ENCODE measurements at places on chromosomes 5 and 9.
A peak's percentile ranks its signal among the peaks of the same experiment; 100 is the strongest.

GRCh38 chr9:89706731-89707191, 101.9 kb downstream of the GADD45G start:
- no peak for DNase-seq

GRCh38 chr5:76084496-76085242, 1.5 kb downstream of the SV2C start:
- no peak for DNase-seq

DNA sequence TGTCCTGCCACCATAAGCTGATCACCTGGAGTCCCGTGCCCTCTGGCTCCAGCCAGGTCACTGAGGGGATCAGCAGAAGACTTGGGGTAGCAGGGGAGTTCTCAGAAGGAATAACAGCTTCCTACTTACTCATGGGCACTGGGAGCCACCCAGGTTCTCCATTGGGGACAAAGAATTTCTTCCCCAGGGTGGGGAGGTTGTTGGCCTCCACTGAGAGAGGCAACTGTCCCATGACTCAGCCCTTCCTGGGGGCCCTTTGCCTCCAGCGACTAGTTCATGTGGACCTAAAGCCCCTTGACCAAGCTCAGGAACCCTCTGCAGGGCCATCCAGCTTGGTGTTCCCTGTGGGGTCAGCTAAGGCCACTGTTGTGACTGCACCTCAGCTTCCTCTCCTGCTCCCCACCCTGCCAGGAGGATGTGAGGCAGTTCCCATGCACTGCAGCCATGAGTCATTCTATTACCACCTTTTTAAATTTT, 175.0 kb downstream of the AUH start:
- no peak for DNase-seq

GRCh38 chr5:134070725-134071613, 43.5 kb upstream of the TCF7 start:
- DNase-seq: no peak

GRCh38 chr9:130073373-130073772, 19.7 kb downstream of the GPR107 start:
- peak; percentile 45 for DNase-seq

DNA sequence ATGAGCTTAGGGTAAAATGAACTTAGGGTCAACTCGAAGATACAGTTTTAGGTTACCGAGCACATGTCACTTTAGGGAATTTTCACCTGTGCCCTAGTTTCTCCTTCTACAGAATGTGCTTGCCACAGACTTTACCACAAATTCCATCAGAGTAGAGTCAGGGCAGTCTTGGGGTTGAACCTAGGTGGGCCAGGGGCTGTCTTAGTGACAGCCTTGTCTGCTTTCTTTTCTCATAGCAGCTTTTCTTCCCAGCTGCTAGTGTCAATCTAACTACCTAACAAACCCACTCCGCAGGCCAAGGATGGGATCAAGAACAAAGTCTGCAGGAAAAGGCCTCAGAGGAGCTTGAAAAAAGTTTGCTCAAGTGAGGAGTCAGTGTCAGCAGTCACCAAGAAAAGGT, 458.1 kb upstream of the CDH18 start:
- no peak for DNase-seq

GRCh38 chr9:134189470-134190231, 25.3 kb upstream of the RNU6ATAC start:
- no peak for DNase-seq

GRCh38 chr9:123715258-123715657, 214.7 kb downstream of the DENND1A start:
- no peak for DNase-seq

DNA sequence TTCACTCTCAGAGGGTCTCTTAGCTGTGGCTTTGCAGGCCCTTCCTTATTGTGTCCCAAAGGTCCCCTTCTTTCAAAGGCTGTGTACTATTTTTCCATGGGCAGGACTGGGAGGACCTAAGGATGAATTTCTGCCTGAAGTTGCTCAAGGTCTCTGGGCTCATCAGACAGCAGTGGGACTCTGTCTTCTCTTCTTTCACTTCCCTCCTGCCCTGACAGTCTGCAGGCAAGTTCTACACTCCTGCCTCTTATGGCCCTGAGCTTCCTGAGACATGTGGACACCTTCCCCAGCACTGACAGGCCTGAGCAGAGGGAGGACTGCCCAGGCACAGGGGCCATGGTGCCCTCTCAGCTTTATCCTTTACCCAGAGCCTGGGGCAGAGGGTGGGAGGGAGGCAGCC, 14.8 kb downstream of the ENHO start:
- no peak for DNase-seq

GRCh38 chr5:122775550-122776542, 966 bp downstream of the SNX2 start:
- DNase-seq: no peak

DNA sequence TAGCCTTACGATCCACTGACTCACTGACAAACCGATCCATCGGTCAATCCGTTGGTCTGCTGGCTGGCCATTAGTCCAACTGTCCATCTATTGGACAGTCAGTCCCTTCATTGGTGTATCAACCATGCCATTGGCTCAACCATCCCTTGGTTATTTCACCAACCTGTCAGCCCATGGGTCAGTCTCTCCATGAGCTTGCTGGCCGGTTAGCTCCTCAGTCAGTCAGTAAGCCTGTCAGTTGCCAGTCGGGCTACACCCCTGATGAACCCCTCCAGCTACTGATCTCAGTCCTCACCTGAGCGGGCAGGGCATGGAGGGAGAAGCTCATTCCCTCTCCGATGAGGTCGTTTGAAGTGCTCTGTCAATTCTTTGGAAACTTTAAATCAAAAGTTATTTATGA, 166.5 kb downstream of the FGF18 start:
- no peak for DNase-seq

- no peak for DNase-seq
Observed at GRCh38 chr9:113331780-113332179, 8.3 kb downstream of the WDR31 start.

DNA sequence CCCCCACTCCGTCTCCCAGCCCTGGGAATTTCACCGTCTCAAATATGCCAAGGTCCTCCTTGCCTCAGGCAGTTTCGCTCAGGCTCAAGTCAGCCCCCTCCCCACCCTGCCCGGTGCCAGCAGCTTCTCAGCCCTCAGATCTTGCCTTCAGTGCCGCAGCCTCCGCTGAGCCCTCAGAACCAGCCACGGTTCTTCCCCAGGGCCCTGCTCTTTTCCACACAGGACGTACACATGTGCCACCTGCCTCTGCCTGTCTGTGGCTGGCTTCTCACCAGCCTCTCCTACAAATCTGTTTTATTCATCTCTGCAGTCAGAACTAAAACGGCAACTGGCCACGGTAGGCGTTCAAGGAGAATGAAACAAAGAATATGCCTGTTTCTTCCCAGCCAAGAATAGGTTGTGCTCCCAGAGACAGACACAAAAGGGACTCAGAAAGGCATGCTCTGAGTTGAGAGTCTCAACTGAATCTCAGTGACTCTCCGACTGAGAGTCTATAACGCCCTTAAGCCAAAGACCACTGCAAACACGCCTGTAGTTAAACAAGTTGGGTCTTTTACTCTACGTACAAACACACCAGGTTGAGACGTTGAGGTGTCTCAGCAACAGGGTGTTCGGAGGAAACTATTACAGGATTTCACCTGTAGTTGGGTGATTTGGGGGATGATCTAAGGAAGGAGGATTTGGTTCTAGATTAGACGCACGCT, 10.6 kb upstream of the GRIN1 start:
- no peak for DNase-seq

DNA sequence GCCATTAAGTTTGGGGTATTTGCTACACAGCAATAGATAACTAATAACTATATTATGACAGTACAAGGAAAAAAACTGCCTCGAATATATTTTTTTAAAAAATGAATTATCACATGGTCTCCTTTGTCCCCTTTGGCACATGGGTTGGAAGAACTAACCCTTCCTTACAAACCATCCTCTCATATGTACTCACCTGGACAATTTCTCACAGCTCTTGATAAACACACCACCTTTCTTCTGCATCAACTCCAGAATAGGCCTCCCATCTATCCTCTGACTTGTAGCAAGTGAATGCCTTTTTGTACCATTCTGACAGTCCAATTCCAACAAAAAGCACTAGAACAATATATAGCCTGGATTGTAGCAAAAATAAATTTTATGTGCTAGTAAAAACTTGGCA, 78.7 kb upstream of the LARP1 start:
- no peak for DNase-seq

- no peak for DNase-seq
Observed at GRCh38 chr5:128305341-128305740, 221.8 kb downstream of the SLC12A2 start.

DNA sequence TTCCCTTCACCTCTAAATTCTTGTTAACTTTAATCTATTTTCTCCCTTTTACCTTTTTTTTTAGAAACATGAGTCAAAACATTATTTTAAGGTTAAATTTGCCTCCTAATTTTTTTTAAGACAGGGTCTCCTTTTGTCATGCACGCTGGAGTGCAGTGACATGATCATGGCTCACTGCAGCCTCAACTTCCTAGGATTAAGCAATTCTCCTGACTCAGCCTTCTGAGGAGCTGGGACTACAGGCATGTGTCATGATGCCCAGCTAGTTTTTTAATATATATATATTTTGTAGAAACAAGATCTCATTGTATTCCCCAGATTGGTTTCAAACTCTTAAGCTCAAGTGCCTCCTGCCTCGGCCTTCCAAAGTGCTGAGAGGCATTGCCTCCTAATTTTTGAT, 424.7 kb upstream of the FAM174A start:
- DNase-seq: no peak

- DNase-seq: no peak
Observed at GRCh38 chr9:121373011-121373729, 3.1 kb upstream of the STOM start.

GRCh38 chr9:35856882-35857281, 13.3 kb downstream of the OR13J1 start:
- DNase-seq: no peak

DNA sequence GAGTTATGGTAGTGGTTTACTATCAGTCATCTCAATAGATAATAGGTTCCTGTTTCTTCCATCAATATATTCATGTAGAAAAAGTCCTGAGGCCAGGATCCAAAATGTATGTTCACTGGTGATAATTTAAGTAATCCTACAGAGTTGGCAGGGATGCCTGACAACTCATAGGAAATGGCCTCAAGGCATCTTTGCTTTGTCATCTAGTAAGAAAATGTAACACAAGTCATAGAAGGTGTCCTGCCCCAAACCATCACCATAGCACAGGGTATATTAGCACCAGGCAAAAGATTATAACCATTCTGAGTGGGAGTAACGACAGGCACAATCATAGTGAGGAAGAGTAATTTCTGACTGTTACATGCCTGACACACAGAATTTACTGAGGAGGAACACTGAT, 257.0 kb downstream of the TMEM167A start:
- no peak for DNase-seq

DNA sequence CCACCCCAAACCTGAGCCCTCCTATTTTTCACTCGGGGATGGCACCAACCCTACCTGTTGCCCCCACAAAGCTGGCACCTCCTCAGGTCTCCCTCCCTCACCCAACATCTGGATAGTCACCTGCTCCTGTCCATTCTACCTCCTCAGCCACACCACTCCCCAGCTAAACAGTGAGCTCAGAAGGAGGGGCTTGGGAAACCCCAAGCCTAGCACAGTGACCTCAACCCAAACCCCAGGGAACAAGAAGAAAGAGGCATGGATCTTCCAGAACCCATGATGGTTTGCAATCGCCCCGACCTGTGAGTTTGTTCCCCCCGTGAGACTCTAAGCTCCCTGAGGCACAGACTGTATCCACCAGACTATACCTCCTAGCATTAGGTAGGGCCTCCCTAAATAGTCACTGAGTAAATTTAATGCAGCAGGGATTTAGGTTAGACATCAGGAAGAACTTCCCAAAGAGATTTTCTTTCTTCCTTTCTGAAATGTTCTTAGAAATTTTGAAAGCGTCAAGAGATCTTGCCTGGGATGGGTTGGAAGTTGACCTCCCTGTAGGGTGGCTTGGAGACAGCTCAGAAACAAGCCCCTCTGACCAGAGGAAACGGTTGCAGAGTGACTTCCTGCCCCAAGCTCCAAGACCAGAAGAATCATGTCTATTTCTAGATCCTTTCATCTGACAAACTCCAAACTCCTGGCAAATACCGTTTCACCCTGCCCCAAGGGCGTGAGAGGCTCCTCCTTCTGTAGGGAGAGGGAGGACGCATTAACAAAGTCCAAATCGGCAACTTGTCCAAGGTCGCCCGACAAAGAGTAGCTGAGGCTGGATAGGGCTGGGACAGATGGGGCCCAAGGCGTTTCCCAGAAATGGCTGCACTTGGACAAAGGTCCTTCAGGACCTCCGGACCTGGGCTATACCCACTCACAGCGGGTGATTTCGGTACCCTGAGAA, 4.1 kb downstream of the FIBCD1 start:
- DNase-seq: no peak

GRCh38 chr9:132531195-132531594, 51.2 kb upstream of the BARHL1 start:
- no peak for DNase-seq

- no peak for DNase-seq
Observed at GRCh38 chr5:166618526-166618925, 1672.9 kb upstream of the WWC1 start.

DNA sequence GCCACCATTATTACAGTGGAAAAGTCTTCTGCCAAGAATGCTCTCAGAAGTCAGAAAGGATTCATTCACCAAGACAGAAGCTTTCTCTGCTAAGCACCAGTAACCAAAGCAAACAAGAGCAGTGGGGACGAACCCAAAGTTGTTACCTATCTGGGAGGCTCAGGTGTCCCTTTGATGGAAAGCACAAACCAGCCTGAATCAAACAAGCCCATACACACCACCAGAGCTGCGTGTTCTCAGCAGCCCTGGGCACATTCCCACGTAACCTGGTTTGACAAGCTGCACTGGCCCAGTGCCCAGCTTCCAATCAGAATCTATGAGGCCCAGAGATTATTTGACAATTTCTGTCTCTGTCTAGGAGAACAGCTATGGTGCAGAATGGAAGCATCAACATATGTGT, 252.6 kb downstream of the ACTL7B start:
- DNase-seq: no peak

- no peak for DNase-seq
Observed at GRCh38 chr9:23596913-23597634, 229.0 kb downstream of the ELAVL2 start.

DNA sequence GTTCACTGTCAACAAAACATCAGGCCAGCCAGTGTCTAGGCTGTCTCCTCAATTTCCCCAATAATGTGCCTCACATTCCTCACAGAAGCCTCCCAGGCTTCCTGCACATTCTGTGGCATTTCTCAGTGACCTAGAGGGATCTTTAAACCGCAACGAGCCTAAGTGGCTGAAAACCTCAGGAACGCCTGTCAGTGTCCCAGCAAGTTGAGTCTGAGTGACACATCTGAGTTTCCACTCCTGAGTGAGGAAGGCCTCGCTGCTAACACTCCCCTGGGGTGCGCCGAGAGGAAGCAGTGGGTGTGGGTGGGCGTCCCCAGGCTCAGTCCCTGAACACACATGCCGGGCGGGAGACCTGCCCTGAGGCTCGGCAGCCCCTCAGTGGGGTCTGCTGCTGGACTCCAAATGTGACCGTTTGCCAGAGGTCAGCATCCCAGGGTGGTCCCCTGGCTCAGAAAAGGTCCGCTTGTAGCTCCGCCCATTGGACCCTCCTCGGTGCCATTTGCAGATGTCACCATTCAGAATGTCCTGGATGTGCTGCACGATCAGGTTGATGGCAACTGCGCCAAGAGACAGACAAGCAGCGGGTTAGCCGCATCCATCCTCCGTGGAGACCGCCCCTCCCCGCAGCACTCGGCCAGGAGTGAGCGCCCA, 6.3 kb downstream of the UCK1 start:
- peak; percentile 20 for DNase-seq
